ENCODE measurements at places on chromosomes 7 and 10.
A peak's percentile ranks its signal among the peaks of the same experiment; 100 is the strongest.

DNA sequence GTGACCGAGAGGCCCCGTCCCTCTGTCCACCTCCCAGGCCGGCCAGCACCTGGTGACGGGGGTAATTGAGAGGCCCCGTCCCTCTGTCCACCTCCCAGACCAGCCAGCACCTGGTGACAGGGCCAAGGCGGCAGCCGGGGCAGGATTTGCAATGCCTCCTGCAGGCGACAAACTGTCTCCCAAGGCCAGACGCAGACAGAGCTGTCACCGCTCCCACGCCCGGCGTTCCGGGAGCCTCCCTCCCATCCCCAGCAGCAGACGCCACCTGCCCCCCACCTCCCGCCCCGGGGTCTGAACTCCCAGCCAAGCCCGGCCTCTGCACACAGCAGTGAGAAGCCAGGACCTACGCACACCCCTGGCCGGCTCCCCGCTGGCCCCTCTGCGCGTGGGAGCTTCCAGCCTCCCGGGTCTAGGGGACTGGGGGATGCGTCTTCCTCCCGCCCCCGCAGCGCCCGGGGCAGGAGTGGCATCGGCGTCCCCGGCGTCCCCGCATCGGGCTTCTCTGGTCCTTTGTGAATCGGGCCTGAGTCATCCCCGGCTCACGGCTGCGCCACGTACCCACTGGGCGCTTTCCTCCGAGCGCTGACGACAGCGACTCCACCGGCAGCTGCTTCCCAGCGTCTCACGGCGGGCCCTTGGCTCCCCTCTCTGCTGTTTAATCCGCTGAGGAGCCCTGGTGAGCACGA lies 95.1 kb upstream of the DIP2C start:
- H3K27me3 ChIP-seq = peaks cover 5% of the 10 kb centered on the region
- no peaks in the 10 kb centered on the region for H3K36me3 ChIP-seq
- peak overlapping the region; percentile 69 for H3K27ac ChIP-seq
- peaks cover 5% of the 10 kb centered on the region for H3K4me1 ChIP-seq
- peak overlapping the region; percentile 65 for H3K4me3 ChIP-seq

GRCh38 chr10:80407812-80408241 lies 524 bp upstream of the PRXL2A start:
- peaks cover 25% of the 10 kb centered on the region for H3K27me3 ChIP-seq
- H3K4me1 ChIP-seq = peaks cover 14% of the 10 kb centered on the region
- H3K4me3 ChIP-seq = peak overlapping the region; percentile 72
- peaks cover 5% of the 10 kb centered on the region for H3K36me3 ChIP-seq

DNA sequence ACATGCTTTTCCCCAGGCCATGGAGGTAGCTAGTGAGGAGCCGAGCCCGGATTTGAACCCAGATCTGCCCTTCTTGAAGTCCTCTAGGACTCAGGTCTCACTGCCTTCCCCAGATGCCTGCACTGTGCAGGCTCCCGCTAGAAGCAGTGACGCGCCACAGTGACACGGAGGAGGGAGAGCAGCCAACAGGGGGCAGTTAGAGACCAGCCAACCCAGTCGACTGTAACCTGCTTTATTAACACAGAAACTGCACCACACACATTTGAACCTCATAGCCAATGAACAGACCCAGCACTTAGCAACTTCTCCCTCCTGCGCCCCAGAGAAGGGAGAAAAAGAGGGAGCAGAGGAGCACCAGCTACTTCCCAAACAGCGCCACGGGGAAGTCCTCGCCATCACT lies 27.4 kb downstream of the PILRA start:
- no peak overlapping the region for H3K27ac ChIP-seq
- no peak for DNase-seq
- H3K4me1 ChIP-seq = no peaks in the 10 kb centered on the region
- no peak overlapping the region for H3K4me3 ChIP-seq

DNA sequence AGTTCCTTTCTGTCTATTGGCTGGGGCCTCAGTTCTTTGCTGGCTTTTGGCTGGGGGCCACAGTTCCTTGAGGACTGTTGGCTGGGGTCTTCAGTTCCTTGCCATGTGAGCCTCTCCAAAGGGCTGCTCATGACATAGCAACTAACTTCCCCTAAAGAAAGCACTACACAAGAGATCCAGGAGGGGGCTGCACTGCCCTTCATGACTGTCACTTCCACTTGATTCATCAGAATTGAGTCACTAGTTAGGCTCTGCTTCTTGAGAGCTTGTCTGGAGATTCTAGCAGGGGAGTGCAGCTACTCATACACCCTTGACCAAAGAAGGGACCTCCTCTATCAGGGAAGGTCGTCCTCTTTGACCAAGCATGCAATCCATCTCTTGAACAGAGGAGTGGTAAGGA lies 38.0 kb upstream of the MKX start:
- peaks cover 13% of the 10 kb centered on the region for H3K27me3 ChIP-seq
- peak overlapping the region; percentile 61 for H3K4me3 ChIP-seq

- peaks cover 10% of the 10 kb centered on the region for H3K36me3 ChIP-seq
- DNase-seq = no peak
- H3K27me3 ChIP-seq = peaks cover 21% of the 10 kb centered on the region
Measured at GRCh38 chr7:8436965-8437364, 3.6 kb downstream of the NXPH1 start.

DNA sequence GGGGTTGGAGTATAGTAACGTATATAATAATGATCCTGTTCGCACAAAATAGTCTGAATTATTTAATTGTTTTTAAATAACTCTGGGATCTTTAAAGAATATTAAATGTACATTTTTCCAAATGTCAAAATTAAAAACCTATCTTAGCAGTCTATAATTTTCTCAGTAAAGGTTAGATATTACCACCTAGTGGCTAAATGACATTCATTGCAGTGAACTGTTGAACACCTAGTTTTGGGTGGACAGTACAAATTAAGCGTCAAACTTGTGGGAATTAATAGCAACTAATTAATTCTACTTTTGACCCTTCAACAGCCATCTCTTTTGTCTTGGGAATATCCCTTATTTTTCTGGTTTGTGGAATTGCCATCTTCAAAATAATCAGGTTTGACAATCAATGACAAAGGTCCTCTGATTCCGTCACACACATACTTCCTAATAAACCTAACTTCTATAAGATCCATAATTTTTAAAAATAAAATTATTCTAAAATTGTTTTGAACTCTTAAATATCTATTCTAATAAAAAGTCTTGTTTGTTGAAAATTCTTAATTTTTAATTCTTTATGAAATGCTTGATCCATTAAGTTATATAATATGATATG lies 165.7 kb downstream of the SEMA3D start:
- no peak overlapping the region for H3K4me3 ChIP-seq
- H3K36me3 ChIP-seq = no peaks in the 10 kb centered on the region
- peaks cover 21% of the 10 kb centered on the region for H3K4me1 ChIP-seq
- no peak overlapping the region for H3K27ac ChIP-seq

GRCh38 chr7:33054261-33054964 lies 8.2 kb downstream of the NT5C3A start:
- no peaks in the 10 kb centered on the region for H3K27me3 ChIP-seq
- DNase-seq = peak; percentile 46
- H3K36me3 ChIP-seq = 0 out of 2 replicates have a peak, but pooled peaks cover 6% of the 10 kb centered on the region
- peaks cover 57% of the 10 kb centered on the region for H3K4me1 ChIP-seq
- no peak overlapping the region for H3K4me3 ChIP-seq

GRCh38 chr7:15446280-15446679 lies 115.5 kb downstream of the AGMO start:
- no peak overlapping the region for H3K27ac ChIP-seq
- H3K4me3 ChIP-seq = no peak overlapping the region
- peaks cover 1% of the 10 kb centered on the region for H3K27me3 ChIP-seq

DNA sequence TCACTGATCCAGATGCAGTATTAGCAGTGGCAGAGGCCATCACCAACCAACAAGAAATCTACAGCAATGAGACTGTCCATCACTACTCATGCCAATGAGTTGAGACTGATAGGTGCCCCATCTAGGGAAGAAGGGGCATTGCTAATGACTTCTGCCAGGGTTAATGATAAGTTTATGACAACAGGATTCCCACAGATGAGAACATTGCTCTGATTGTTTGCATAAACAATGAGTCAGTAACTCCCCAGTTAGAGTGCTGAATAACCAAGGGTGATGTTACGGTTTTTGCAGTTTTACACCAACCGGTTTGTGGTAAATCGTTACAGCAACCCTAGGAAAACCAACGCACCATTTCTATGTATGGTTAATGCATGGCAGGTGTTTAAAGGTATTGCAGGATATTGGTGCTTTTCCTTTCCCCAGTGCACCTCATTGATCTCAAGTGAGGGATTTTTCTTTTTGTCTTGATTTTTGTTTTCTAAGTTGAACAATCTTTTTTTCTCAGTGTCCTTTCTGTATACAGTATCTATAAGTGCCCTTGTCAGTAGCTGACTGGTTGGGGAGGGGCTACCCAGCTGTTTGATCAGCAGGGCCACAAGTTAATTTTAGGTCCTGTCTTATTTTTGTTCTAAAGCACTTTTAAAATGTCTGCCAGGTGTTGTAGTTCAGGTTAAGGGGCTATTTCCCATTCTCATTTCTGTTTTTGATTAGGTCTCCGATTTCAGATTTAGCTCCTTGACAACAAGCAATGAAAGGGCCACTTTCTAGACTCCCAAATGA lies 3.9 kb upstream of the CSGALNACT2 start:
- no peak for DNase-seq
- H3K4me3 ChIP-seq = no peak overlapping the region
- H3K27me3 ChIP-seq = peaks cover 20% of the 10 kb centered on the region
- H3K36me3 ChIP-seq = peaks cover 12% of the 10 kb centered on the region
- no peak overlapping the region for H3K27ac ChIP-seq

DNA sequence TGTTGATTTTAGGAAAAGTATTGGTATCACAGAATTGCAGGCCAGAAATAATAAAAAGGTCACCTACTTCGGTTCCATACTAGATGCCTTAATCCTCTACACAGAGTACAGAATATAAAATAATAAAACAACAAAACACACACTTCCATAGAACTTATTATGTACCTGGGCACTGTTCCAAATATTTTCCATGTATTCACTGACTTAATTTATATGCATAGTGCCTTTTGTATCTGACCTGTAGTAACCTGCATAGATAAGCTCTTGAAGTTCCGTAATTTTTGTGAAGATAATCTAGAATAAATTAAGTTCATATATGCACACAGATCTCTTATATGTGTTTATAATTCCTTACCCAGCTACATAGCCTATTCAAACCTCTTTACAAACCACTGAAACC lies 78.3 kb downstream of the RAPGEF5 start:
- H3K36me3 ChIP-seq = no peaks in the 10 kb centered on the region
- H3K4me1 ChIP-seq = no peaks in the 10 kb centered on the region
- no peak overlapping the region for H3K27ac ChIP-seq
- peaks cover 7% of the 10 kb centered on the region for H3K27me3 ChIP-seq
- no peak for DNase-seq

GRCh38 chr10:44674536-44675386 lies 236.4 kb upstream of the TMEM72 start:
- DNase-seq = no peak
- no peak overlapping the region for H3K27ac ChIP-seq
- H3K27me3 ChIP-seq = no peaks in the 10 kb centered on the region
- H3K4me3 ChIP-seq = no peak overlapping the region
- H3K36me3 ChIP-seq = 0 out of 2 replicates have a peak, but pooled peaks cover 5% of the 10 kb centered on the region

DNA sequence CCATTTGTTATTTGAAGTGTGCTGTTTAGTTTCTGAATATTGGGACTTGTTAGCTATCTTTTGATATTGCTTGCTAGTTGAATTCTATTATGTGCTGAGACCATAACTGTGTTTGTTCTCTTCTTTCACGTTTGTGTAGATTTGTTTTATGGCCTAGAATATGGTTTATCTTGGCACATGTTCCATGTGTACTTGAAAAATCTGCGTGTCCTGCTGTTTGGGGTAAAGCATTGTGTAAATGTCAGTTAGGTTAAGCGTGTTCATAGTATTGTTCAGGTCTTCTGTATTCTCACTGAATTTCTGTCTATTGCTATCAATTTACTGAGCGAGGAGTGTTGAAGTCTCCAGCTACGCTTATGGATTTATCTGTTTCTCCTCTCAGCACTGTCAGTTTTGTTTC lies 19.4 kb downstream of the MMP21 start:
- no peak overlapping the region for H3K4me3 ChIP-seq
- H3K36me3 ChIP-seq = peaks cover 60% of the 10 kb centered on the region
- no peaks in the 10 kb centered on the region for H3K27me3 ChIP-seq
- DNase-seq = no peak
- H3K27ac ChIP-seq = no peak overlapping the region

- DNase-seq = no peak
- H3K36me3 ChIP-seq = no peaks in the 10 kb centered on the region
- H3K27ac ChIP-seq = no peak overlapping the region
- H3K4me3 ChIP-seq = no peak overlapping the region
- H3K4me1 ChIP-seq = no peaks in the 10 kb centered on the region
- no peaks in the 10 kb centered on the region for H3K27me3 ChIP-seq
Measured at GRCh38 chr7:142112086-142112485, 568 bp downstream of the MGAM2 start.

DNA sequence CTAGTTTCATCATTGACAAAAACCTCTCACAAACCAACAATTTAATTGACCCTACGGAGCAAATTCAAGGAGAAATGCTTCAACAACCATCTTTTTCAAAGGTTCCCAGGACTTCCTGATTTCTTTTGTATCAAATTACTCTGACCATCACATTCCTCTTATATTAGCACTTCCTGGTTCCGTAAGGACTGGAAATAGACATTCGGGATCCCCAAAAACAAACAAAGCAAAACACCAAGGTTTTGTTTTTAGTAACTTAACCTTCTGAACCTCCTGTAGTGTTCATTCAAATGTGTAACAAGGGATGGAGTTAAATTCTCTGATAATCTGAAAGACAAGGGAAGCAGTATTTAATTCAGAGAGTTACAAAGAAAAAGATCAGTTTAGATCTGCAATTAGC lies 387.6 kb upstream of the NRP1 start:
- H3K27ac ChIP-seq = no peak overlapping the region
- DNase-seq = no peak
- H3K27me3 ChIP-seq = peaks cover 7% of the 10 kb centered on the region
- H3K4me3 ChIP-seq = peak overlapping the region; percentile 27
- H3K36me3 ChIP-seq = peaks cover 11% of the 10 kb centered on the region

GRCh38 chr10:70418229-70418628 lies 14.3 kb downstream of the EIF4EBP2 start:
- H3K27ac ChIP-seq = peak overlapping the region; percentile 77
- H3K4me1 ChIP-seq = peaks cover 28% of the 10 kb centered on the region
- H3K36me3 ChIP-seq = peaks cover 22% of the 10 kb centered on the region
- H3K27me3 ChIP-seq = peaks cover 1% of the 10 kb centered on the region
- DNase-seq = peak; percentile 58
- H3K4me3 ChIP-seq = peak overlapping the region; percentile 43

DNA sequence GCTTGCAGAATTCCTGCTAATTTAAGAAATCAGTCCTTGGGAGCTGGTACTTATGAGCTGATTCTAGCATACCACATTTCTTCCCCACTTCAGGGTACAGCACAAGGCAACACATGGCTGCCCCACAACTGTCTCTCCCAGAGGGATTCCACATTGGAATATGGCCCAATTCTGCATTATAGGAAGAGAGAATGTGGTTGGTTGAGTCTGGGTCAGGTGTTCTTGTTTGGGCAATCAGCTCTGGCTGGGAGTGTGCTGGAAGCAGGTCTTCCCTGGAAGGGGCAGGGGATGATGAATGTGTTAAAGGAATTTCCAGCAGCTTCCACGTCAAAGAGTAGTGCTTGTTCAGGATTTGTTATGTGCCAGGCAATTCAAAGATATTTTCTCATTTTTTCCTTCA lies 95.7 kb downstream of the BUB3 start:
- H3K36me3 ChIP-seq = no peaks in the 10 kb centered on the region
- no peak for DNase-seq
- no peak overlapping the region for H3K4me3 ChIP-seq
- peaks cover 1% of the 10 kb centered on the region for H3K27me3 ChIP-seq
- H3K4me1 ChIP-seq = no peaks in the 10 kb centered on the region

GRCh38 chr10:72274730-72275350 lies 1.1 kb downstream of the DDIT4 start:
- peaks cover 16% of the 10 kb centered on the region for H3K36me3 ChIP-seq
- peaks cover 49% of the 10 kb centered on the region for H3K4me1 ChIP-seq
- DNase-seq = peak; percentile 31

GRCh38 chr10:122054048-122055025 lies 65.4 kb downstream of the TACC2 start:
- peaks cover 4% of the 10 kb centered on the region for H3K27me3 ChIP-seq
- DNase-seq = peak; percentile 54
- no peak overlapping the region for H3K4me3 ChIP-seq
